ENCODE measurements at places on chromosomes 13 and 19.

GRCh38 chr19:19649580-19649995, 6.1 kb upstream of the GMIP start:
- no peak for DNase-seq

DNA sequence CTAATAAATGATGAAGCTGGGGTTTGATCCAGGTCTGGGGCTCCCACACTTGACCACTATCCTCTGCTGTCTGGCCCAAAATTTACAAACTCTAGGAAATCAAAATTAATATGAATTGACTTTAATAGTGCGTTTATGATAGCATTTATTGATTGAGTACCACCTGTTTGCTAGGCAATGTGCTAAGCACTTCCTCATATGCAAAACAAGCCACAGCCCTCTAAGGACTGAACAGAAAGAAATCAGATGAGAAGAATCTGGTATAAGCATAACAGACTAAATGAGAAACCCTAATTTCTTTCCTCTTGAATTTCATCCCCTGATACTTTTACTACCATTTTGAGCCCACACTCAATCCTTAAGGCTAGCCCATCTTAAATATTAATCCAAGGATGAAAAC, 6.6 kb upstream of the MLNR start:
- no peak for DNase-seq

DNA sequence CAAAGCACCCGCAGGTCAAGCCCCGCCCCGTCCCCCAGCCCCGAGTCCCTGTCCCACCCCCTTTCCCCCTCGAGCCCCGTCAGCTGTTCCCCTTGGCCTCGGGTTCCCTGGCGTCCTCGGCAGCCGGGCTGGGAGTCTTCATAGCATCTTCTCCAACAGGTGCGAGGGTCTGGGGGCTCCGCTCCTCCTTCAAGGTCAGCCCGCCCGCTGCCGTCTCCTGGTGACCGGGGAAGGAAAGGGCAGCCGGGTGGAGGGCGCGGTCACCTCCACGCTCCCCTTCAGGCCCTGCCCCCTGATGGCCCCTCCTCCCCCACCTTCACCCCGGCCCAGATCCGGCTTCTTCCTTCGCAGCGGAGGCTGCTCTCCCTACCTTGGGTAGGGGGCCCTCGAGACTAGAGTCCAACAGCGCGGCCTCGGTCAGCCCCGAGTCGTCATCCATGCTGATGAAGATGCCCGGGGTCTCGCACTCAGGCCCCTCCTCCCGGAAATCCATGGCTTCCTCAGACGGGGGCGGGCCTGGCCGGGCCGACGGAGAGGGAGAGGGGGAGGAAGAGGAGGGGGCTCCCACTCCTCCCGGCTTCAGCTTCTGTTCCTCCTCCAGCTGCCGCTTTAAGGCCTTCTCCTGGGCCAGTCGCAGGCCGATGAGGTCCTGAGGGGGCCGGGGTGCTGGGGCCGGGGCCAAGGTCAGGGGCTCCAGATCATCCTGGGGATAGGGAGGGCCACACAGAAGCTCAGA, 541 bp upstream of the RSPH6A start:
- no peak for DNase-seq

GRCh38 chr19:34325981-34326787, 38.8 kb upstream of the GPI start:
- no peak for DNase-seq

GRCh38 chr19:11598103-11598483, 810 bp downstream of the ZNF627 start:
- DNase-seq, result no peak

- no peak for DNase-seq
Measured at GRCh38 chr13:21076253-21076652, 14.9 kb upstream of the LATS2 start.

DNA sequence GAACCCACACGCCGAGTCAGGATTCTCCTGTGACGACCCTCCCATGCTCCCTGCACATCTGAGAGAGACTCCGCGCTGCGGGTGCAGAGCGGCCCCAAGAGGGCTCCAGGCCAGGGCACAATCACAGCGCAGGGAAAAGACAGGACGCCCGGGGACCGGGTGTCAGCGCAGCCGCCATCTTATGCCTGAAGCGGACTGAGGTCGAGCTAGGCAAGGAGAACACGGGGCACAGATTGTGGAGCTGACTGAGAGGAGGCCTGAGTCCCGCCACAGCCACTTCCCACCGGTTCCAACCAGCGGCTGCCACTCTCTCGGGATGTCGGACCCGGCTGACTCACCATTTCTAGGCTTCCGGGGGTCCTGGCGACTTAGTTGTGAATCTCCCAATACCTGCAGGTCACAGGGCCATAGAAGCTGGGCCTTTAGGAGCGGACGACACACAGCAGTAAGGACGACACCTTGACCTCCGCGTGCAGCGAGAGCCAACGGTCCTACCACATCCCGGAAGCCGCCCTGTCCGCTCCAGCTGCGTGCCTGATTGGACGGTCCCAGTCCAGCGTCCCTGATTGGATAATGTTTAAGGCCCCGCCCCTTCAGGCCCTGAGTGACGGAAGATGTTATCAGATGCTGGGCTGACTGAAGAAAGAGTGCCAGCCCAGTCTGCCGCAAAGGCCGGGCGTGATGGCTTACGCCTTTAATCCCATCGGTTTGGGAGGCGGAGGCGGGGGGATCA, at the start of gene ZNF728:
TSS of gene ZNF728 (minus strand) at position 487 of the 733 bp plus-strand sequence. CDS start at position 341, 146 bp downstream.
- no peak for DNase-seq

- DNase-seq, result peak; percentile 26
Measured at GRCh38 chr19:15378534-15379082, 979 bp downstream of the AKAP8 start.

DNA sequence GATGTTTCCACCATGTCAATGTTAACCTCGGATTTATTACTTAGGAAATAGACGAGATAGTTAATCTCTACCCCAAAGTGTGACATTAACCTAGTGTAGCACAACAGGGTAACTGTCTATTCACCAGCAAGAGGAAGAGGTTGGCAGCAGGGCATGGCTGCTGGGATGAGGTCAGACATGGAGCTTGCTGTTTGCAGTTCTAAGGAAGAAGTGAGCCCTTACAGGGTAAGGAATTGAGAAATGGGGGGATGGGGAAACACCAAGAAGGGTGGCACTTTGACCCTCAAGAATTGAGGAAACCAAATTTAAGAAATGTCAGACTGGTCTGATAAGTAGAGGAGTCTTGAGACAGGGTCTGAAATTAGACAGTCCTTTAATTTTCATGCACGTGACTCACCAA, 62.4 kb downstream of the MBD3L2B start:
- no peak for DNase-seq

DNA sequence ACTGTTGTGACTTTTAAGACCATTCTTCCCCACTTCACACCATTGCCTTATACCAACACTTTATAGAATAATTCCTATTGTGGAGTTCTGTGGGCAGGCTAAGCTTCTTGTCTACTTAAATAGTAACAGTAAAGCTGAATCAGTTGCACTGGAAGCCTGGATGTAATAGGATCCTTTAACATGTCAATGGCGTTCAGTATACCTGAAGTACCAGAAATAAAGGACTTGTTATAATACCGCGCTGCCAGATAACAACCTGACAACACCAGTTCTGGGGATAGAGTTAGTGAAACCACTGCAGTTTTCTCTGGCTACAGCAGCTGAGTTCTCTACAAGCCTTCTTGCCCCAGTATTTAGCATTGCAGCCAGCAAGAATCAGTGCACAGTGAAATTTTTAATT, 52.0 kb upstream of the TNFRSF19 start:
- no peak for DNase-seq

GRCh38 chr19:7705387-7706187, 3.7 kb upstream of the FCER2 start:
- DNase-seq, result peak; percentile 57

DNA sequence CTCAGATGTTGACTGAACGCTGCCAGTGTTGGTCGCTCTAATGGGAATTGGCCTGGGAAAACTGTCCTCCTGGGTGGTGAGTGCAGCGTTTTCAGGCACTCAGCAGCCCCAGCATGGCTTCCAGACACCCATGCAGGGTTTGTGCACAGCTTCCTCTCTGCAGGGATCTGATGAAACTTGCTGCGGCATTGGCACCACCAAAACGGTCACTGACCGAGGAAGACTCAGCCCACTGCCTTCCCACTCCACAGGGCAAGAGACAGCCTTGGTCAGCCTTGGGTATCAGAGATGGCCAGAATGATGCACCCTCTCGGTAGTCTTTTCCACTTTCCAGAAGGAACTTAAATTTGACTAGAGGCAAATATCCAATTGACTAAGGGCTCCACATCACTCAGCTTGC, 398.9 kb downstream of the IRS2 start:
- no peak for DNase-seq

DNA sequence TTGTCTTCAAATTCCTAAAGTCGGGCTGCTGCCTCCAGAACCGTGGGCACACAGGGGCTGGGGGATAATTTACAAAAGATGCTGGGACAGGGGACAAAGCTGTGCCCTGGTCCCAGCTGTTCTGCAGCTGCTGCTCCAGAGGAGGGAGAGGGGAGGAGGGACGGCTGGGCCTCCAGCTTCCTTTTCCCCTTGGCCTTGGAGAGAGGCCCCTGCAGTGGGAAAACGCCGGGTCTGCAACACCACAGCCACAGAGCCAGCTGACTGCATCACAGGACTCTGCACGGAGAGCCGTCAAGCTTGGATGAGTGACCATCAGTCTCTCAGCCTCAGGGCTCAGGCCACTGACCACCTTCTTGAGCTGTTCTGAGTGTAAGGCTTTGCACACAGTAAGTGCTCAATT, 6.1 kb downstream of the DOCK6 start:
- DNase-seq, result no peak

GRCh38 chr19:3151563-3152418, 16.0 kb downstream of the GNA15 start:
- DNase-seq, result no peak

DNA sequence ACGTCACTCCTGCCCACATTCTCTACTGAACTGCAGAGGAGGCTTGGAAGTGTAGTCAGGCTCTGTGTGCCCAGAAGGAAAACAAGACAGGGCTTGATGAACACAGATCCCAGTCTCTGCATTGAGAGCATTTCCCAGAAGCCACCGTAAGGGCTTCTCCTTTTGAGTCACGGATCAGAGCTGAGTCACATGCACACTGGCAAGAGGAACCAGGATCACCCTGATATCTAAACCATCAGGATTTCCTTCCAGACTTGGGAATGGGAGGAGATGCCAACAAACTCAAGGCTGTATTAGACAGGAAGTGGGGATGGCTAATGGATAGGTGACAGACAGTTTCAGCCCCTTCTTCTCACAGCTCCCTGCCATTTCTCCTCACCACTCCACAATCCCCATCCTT, 17.7 kb upstream of the FBXO17 start:
- DNase-seq, result no peak

GRCh38 chr19:42255766-42256745, 1.1 kb upstream of the ERF start:
- DNase-seq, result no peak

DNA sequence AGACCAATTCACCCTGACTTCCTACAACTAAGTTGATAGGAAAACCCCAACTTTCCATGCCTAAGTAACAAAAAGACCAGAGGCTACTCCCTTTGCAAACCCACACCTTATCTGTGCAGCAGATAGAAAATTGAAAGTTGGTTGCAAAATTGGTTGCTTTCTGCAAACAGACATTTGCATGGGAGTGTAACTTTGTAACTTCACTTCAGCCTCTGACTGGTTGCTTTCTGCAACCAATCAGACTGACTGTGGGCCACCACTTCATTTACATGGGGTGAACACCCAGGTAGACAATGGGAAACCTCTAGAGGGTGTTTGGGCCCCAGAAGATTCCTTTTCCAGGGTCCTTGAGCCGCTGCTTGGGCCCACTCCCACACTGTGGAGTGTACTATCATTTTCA, 9.8 kb downstream of the TEX30 start:
- no peak for DNase-seq

GRCh38 chr19:48354332-48354992, 9.3 kb downstream of the TMEM143 start:
- DNase-seq, result no peak

- DNase-seq, result no peak
Measured at GRCh38 chr13:24671386-24672113, 8.7 kb upstream of the ATP12A start.

GRCh38 chr19:30883071-30883470, 466.2 kb downstream of the TSHZ3 start:
- DNase-seq, result no peak

DNA sequence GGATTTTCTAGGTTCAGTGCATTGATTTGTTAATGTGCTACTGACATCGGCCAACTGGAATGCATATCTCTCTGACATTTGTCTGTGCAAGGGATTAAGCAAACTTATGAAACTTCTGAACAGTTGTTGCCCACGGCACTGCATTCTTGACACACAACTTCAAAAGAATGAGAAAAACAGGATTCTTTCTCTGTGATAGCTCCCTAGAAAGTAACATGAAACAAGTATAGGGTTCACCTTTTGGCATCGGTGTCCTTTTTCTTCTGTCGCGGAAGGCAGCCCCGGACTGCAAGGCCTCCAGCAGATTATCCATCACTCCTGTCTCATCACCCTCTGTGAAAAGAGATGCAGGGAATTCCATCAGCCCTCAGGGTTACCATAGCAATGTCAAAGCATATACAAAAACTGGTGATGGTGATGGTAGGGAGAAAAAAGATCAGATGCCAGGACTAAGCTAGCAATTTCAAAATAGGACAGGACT, 389.2 kb downstream of the DIAPH3 start:
- no peak for DNase-seq

- DNase-seq, result no peak
Measured at GRCh38 chr13:50012396-50013169, 2.7 kb upstream of the KCNRG start.

DNA sequence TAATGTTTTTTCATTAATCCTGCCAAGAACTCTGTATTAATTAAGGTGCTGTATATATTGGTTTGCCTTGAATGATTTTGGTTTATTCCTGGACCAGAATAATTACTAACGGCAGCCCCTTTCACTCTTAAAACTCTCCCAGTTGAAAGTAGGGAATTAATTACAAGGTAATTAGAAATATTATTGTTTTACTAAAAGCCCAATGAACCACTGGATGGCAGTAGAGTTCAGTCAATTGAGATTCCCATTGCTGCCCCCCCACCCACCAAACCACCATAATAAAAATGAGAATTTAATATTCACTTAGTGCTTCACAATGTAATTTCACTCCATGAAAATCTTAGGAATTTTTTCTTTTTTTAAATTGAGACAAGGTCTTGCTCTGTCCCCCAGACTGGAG, 13.7 kb downstream of the WBP4 start:
- no peak for DNase-seq

DNA sequence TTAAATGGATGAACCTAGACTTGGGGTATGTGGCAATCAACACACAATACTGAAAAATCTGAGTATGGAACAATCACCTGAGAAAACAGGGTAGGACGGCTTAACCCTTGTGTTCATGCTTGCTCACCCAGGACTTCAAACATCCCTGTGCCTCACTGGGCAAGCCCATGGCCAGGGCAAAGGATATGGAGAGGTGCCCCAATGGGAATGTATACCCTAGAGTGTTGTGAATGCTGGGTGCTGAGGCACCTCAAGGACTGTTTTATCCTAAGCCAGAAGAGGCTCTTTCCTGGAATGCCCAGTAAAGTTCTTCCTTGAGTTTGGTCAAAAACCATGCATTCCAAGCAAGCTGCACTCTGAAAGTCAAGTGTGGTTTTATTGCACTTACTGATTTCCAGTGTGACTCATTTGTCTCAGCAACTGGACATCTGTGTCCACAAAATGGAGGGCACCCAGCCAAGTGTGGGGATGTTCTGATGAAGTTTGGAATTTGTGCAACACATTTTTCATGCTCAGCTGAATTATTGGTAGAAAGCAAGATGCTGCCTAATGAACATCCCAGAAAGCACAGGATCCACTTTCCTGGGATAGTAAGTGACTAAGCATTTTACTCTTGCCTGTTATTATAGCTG, 531.3 kb downstream of the RFC3 start:
- no peak for DNase-seq

GRCh38 chr19:48569814-48570213, 17.8 kb downstream of the SULT2B1 start:
- DNase-seq, result no peak

- no peak for DNase-seq
Measured at GRCh38 chr19:9956956-9957355, 20.6 kb upstream of the OLFM2 start.

All from stimulated activated CD4-positive, alpha-beta T cell treated with anti-CD3 and anti-CD28 coated beads, TNF-alpha, amount 100 ng/mL, for 24 hours (primary cell).